Activated CD8-positive, alpha-beta memory T cell treated with anti-CD3 and anti-CD28 coated beads, Interleukin-2, amount 50 U/mL, for 4 hours (primary cell): ENCODE measurements at places on chromosomes 16 and 17.

DNA sequence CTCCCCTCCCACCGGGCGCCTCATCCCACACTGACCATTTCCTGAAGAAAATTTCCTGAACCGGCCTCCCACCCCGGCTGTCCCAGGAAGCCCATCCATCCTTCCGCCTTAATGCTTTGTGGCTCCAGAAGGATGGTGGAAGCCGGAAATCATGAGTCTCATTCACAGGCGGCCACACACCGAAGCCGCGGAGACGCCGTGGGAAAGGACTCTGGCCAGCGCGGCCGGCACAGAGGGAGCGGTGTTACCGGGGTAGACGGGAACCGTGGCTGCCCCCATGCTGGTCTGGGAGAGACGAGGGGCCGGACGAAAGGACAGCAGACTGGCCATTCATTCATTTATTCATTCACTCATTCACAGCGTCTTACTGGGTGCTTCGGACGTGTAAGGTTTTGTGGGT, 326.8 kb downstream of the SEC14L1 start:
- no peak for DNase-seq

DNA sequence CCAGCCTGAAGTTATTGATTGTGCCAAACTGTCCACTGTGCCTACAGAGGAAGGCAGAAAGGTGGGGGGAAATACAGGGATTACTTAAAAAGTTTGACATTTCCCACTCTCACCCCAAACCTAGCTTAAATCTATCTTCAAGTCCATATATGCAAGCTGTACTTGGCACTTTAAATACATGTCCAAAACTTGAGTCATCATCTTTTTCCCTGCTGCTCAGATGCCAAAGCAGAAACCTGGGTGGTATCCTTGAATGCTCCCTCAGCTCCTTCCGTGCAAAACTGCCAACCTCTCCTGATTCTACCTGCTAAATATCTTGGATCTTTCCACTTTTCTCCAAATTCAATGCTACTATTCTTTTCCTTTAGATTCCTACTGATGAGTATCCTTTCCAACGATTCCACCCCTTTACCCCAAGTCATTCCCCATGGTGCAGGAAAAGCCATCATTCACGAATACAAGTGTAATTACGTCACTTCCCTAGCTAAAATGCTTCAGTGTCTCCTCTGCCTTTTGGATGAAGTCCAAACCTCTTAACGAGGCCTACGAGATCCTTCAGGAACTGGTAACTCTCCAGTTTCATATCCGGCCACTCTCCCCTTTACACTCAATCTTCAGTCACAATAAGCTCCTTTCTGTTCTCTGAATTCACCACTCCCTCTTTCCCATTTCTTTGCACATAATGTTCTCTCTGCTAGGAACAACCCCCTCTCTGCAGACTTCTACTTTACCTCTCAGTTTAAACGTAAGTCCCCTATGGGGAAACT, 9.3 kb downstream of the BECN1 start:
- no peak for DNase-seq

- no peak for DNase-seq
These were observed 27.9 kb downstream of the CLEC16A start for GRCh38 chr16:10972108-10972818.

GRCh38 chr17:68452724-68453290, 4.5 kb downstream of the WIPI1 start:
- no peak for DNase-seq

DNA sequence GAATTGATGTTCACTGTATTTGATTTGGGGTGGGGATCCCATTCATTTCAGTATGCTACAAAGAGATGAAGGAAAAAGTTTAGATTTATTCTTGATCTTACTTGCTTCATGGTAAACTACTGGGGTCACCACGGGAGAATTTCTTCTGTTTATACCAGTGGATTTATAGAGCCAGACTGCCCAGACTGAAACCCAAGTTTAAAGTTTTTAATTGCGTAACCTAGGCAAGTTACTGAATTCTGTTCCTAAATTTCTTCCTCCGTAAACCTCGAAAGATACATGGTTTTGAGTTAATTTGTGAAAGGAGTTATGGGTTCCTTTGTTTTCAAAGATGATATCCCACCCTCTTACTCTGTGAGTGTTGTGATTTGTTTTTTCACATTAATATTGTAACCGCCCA, 26.4 kb downstream of the PIGL start:
- DNase-seq: no peak
